RPMI8226 (cell line): ENCODE measurements at places on chromosomes 7 and 10.

- no peak for DNase-seq
Measured at GRCh38 chr7:155804431-155804831, 7.8 kb downstream of the SHH start.

- no peak for DNase-seq
Measured at GRCh38 chr10:88592381-88592780, 5.8 kb downstream of the LIPJ start.

DNA sequence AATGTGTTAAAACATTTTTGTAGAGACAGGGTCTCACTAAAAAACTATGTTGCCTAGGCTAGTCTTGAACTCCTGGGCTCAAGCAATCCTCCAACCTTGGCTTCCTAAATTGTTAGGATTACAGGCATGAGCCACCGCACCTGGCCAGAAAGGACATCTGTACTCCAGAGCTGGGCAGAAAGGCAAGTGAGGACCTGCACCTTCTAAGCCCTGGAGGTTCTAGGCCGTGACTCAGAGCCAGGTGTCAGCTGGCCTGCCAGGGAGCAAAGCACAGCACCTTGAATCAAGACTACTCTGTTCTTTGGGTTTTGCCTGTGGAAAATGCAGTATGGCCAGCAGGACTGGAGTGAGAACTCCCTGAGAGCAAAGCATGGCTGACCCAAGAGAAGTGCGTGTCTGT, 396.5 kb downstream of the ADRA2A start:
- DNase-seq: no peak

- DNase-seq: no peak
Measured at GRCh38 chr7:91995391-91996105, 54.9 kb downstream of the AKAP9 start.

GRCh38 chr10:42953684-42954674, 122.9 kb upstream of the RET start:
- no peak for DNase-seq
